AG08396 (cell line): ENCODE measurements at places on chromosomes 3 and 15.

GRCh38 chr3:141074529-141074928 is 23.4 kb downstream of the SPSB4 start:
- no peak for DNase-seq

DNA sequence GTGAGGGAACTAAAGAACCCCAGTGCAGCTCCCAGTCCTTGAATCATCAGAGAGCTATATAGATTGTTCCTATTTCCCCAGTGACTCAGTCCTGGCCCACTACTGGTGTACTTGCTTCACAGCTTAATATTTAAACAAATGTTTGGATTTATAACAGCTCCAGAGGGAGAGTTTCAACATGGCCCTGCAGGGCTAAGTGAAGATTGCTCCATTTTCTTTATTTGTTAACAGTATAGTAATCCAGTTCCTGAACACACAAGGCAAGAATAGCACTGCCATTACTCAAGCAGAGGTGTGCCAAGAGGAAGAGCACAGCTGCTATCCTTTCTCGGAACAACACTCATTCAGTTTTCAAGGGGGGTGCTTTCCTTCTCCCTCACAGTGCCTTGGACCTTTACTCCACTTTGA is 6.5 kb downstream of the SQOR start:
- DNase-seq, result peak; percentile 68

DNA sequence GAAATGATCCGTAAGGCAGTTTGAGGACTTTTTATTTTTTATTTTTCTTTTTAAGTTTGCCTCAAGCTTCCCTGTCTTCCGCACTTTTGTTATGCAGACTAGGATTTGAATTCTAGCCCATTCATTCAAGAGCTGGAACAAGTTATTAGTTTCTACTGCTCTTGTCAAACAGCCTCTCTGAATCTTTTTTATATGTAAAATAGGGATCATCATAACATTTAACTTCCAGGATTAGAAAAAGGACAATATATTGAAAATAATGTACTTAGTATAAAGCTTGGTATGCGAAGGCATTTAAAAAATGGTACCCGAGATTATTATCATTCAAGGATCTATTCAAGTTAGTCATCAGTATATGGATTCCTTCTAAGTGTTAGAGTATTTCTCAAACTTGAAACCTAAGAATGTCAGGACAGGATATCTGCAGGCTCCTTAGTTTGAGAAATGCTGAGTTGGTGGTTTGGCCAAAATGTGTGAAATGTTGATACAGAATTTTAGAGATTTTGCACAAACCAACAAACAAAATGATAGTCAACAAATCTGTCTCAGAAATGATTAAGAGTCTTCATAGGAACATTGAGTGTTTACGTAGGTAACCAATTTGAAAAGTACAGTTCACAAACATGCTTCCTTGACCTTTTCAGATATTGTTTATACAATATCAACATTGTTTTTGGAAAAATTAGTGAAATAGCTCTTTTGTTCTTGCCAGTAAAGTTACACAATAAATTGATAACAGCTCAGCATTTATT is 40.5 kb upstream of the IGSF10 start:
- DNase-seq, result no peak

- DNase-seq, result peak; percentile 63
Observed at GRCh38 chr15:74782259-74783071, 585 bp downstream of the CSK start.

GRCh38 chr3:186254676-186255650 is 107.1 kb downstream of the DGKG start:
- DNase-seq, result no peak

GRCh38 chr15:98519767-98520550 is 128.4 kb upstream of the IGF1R start:
- DNase-seq, result no peak

DNA sequence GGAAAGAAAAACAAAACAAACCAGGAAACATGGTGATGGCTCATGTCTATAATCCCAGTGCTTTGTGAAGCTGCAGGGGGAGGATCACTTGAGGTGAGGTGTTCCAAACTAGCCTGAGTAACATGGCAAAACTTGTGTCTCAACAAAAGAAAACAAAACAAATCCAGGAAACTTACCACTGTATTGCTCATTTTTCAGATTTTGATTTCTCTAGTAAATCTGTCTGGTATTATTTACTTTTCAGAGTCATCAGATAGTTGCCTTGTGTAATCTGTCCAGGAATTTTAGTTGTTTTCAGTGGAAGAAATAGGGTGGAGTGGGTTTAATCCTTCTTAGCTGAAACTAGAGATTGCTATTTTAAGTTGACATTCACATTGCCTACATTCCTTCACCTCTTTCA is 91.8 kb upstream of the ALCAM start:
- peak; percentile 2 for DNase-seq

- no peak for DNase-seq
Observed at GRCh38 chr3:63896332-63897030, 15.7 kb downstream of the SCAANT1 start.

DNA sequence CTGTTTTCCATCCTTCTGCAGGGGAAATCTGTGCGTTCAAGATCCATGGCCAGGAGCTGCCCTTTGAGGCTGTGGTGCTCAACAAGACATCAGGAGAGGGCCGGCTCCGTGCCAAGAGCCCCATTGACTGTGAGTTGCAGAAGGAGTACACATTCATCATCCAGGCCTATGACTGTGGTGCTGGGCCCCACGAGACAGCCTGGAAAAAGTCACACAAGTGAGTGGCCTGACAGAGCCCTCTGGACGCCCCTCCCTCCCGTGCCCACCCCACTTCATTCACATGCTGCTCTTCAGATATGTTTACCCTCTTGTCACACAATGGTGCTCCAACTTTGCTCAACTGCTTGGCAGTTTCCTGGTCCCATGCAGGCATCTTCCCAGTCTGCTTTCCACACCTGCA is 274.3 kb upstream of the TRIM42 start:
- no peak for DNase-seq

GRCh38 chr15:53762916-53763315 is 3.5 kb upstream of the WDR72 start:
- DNase-seq, result no peak

- DNase-seq, result no peak
Observed at GRCh38 chr15:69222002-69222474, 61.6 kb downstream of the GLCE start.

- DNase-seq, result no peak
Observed at GRCh38 chr15:41259546-41260189, 28.6 kb downstream of the CHP1 start.

DNA sequence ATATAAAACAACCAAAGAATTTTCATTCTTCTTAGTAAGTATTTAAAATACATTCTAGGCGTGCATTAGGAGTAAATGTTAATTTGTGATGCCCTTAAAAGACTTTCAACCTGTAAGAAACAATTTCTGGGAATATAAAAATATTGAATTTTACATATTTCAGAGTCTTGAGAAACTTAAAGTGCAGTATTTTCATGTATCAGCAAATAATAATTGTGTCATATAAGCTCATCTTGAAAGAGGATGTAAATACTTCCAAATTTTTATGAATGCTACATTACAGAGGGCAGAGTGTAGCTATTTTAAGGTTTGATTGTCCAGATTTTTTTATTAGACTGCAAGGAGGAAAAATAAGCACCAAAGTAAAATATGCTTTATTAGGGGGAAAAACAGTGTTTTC is 207.1 kb downstream of the VPS13C start:
- no peak for DNase-seq
